ENCODE measurements at places on chromosomes 11 and 22.
A peak's percentile ranks its signal among the peaks of the same experiment; 100 is the strongest.

- DNase-seq = no peak
Measured at GRCh38 chr11:86951706-86952105, 3.5 kb downstream of the FZD4 start.

DNA sequence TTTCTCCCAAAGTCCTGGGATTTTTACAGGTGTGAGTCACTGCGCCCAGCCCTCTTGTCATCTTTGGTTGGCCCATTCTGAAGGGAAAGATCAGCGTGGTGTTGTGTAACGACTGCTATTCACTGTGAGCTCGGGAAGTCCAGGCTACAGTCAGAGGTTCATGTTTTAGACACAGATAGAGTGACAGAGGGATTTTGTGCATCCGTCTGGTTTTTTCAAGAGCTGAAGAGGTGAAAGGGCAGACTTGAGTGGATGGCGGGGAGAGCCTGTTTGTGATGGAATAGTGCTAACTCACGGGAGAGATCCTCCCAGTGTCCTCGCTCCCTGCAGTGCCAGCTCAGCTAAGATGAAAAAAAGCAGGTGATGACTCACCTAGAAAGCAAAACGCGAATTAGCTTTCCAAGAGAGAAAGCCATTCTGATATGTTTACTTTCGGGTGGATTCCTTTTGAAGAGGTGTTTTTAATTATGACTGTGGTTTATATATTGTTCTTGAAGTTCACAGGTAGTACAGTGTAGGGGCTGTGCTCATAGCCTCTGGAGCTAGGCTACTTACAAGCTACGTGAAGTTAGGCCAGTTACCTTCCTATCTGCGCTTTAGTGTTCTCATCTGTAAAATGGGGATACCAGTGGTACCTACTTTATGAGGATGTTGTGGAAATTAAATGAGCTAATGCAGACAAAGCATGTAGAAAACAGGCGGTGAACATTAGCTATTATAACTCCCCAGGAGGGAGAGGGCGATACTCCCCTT lies 67.2 kb downstream of the C11orf91 start:
- no peak for DNase-seq

- DNase-seq = no peak
Measured at GRCh38 chr22:21606775-21607174, 23.0 kb downstream of the YDJC start.

- peak; percentile 55 for DNase-seq
Measured at GRCh38 chr22:40216041-40216756, 38.5 kb downstream of the TNRC6B start.

GRCh38 chr11:92558323-92558722 lies 333.7 kb downstream of the FAT3 start:
- DNase-seq = no peak

DNA sequence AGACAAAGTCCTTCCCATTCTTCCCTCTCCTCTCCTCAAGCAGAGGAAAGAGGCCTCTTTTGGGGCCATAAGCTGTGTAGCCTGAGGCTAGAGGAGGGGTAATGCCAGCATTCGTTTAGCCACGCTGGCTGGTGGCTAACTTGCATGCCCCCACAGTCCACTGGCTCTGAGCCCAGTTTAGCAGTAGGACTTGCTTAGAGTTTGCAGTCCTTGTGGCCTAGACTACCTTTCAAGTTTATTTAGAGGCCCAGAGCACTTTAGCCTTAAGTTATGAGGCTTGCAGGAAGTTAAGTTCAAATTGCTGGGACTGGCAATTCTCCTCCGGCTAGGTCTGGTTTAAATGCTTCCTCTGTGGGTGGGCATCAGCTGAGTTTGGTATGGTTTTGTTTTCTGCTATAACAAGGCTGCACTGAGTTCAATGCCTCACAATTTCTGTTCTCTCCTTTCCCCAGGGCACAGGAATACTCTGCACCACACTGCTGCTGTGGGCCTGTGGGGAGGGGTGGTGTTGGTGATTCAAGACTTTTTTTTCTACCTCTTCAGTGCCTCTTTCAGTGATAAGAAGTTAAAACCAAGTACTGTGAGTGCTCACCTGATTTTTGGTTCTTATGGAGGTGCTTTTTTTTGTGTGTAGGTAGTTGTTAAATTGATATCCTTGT lies 281.0 kb upstream of the C11orf87 start:
- DNase-seq = no peak

GRCh38 chr11:65611758-65612603 lies 2.0 kb downstream of the MAP3K11 start:
- no peak for DNase-seq

DNA sequence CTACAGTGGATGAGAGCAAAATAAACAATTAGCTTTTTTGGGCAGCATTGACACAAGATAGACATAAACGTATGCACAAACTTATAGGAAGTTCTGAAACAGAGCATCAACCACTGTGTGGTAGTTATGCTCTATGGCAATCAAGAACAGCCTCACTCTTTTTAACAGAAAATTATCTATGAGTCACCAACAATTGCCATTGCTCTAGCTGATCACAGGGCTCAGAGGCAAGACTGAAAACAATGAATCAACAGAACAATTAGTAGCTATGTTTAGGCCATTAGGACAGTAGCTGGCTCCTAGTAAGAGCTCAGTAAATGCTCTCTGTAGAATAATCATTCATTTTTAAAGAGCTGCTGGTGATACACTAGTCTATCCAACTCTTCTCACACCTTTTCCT lies 34.9 kb upstream of the PICALM start:
- no peak for DNase-seq

- no peak for DNase-seq
Measured at GRCh38 chr11:44674809-44675208, 52.0 kb upstream of the TSPAN18 start.

DNA sequence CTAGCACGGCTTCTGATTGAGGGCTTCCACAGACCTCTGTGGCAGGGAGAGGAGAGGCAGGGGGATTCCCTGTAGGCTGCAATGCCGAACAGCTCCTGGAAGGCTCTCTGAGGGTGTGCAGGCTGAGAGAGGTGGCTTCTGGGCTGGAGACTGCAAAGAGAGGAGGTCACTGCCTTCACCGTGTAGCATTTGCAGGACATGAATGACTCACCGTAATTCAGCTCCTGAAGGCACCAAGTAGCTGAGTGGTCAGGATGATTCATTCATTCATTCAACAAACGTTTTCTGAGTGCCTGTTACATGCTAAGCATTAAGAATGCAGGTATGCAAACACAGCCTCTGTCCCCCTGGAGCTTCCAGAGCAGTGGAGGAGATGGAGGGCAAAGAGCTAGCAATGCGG lies 18.0 kb upstream of the EIF3D start:
- no peak for DNase-seq

GRCh38 chr22:25485626-25486545 lies 78.6 kb upstream of the GRK3 start:
- DNase-seq = no peak

DNA sequence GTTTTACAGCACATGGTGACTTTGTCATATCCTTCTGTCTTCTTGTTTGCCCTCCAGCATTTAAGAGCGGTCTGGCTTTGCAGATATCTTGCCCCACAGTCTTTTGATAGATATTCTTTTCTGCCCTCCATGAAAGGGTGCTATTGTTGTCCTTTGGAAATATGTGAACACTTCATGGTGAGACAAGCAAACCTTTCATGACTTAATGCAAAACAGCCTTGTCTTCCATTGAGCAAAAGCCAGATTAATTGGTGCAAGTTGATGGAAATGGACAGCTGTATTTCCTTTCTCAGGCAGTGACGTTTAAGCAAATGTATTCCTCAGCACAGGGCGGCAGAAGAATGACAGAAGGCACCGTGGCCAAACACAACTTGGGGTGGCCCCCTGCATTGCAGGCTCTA lies 4.4 kb downstream of the DCPS start:
- DNase-seq = no peak

- DNase-seq = no peak
Measured at GRCh38 chr11:68504432-68505066, 44.0 kb downstream of the PPP6R3 start.

DNA sequence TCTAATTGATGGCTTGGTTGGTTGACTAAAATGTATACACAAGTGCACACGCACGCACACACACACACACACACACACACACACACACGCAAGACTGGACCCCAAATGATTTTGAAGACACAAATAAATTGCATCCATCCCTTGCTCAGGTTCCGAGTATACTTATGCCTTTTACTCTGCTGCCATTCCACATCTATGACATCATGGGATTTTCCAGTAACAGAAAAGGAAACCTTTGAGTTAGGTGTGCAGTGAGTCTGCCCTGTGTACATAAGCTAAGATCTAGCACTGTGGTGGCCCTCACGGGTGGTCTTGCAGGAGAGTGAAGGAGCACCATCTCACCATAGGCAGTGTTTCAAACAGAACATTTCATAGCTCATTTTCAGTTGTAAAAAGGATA lies 20.5 kb upstream of the LARGE1 start:
- no peak for DNase-seq

DNA sequence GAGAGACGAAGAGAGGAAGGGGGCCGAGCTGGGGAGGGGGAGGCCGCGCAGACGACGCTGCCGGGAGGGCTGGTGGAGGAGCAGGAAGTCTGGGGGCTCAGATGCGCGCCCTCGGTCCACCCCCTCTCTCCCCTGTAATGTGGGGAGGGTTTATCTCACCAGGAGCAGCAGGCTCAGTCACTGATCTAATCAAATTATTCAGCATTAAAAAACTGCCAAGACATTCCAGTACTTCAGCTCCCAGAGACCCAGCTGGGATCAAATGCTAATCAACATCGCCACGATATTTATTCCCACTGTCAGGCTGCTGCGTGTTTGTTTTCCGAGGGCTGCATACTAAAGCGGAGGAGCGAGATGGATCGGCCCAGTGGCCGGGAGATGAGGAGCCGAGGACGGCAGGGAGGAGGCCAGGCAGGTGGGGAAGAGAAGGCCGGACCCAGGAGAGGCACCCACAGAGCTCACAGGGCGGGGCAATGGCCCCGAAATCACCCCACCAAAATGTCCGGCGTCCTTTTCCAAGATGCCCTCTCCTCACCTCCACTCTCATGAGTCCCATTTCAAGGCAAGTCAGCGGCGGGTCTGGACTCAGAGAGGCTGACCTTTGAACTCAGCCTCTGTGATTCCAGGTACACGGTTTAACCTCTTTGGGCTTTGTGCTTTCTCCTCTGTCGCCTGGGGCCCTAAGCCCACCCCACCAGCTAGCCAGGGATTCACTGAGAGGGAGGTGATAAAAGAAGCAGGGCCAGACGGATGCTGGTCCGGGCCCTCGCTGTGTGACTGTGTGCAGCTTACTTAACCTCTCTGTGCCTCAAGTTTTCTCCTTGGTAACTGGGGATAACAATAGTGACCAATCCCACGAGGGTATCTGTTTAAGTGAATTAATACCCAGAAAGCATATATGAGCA lies 502.1 kb downstream of the MN1 start:
- no peak for DNase-seq

DNA sequence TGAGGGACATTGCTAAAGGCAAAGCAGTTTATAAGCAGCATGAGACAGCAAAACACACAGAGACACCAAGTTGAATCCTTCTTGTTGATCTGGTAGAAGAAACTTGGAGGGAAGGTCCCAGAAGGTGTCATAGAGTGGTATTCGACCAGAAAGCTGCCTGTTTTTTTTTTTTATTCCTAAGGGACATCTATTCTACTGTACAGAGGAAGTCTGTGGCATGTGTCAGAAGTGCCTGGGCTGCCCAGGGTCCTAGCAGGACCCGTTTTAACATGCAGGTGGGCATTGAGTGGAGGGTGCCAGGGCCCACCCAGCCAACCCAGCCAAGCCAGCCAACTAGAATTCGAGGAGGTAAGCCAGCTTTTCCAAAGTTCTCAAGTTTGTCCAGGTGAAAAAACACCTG lies 68.0 kb upstream of the ATXN10 start:
- DNase-seq = no peak

- DNase-seq = no peak
Measured at GRCh38 chr22:39580006-39580441, 9.5 kb downstream of the CACNA1I start.

- no peak for DNase-seq
Measured at GRCh38 chr11:114209904-114210303, 86.3 kb upstream of the NNMT start.

- DNase-seq = no peak
Measured at GRCh38 chr11:15849257-15849656, 507.1 kb downstream of the SOX6 start.

DNA sequence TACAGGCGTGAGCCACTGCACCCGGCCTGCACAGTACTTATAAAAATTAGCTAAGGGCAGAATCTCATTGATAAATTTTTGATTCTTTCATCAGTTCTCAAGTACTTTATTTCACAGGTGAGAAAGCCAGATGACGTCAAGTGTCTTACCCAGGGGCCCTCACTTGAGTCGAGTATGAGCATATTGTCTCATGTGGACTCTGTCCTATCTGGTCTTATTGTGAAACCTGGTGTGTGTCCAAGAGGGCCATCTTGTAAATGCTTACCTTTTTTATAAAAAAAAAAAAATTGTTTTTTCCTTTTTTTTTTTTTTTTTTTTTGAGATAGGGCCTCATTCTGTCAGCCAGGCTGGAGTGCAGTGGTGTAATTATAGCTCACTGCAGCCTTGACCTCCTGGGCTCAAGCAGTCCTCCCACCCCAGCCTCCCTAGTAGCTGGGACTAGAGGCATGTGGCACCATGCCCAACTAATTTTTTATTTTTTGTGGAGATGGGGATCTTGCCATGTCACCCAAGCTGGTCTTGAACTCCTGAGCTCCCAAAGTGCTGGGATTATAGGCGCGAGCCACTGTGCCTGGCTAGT lies 6.0 kb downstream of the ACO2 start:
- no peak for DNase-seq

GRCh38 chr22:23363683-23364082 lies 183.4 kb downstream of the BCR start:
- DNase-seq = no peak

GRCh38 chr11:113555071-113555619 lies 79.9 kb upstream of the DRD2 start:
- no peak for DNase-seq

- DNase-seq = no peak
Measured at GRCh38 chr11:76763573-76764346, 19.4 kb upstream of the TSKU start.

- DNase-seq = no peak
Measured at GRCh38 chr11:32809313-32809712, 14.9 kb upstream of the CCDC73 start.

DNA sequence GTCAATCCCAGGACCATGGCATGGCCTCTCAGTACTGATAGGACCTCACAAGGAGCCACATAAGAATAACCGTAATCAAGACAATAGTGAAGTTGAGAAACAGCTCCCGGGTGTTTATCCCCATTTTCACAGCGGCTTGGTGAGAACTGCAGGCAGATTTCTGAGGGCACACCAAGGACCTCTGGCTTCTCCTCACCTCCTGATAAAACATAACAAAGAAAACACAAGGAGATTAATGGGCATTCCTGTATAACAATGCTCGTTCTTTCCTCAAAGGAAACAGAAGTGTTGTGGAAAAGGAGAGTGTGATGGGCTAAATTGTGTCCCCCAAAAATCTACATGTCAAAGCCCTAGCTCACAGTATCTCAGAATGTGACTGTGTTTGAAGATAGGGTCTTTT lies 4.0 kb downstream of the SLN start:
- no peak for DNase-seq

GRCh38 chr11:66293777-66294625 lies 2.3 kb downstream of the TMEM151A start:
- no peak for DNase-seq

GRCh38 chr11:121688860-121689614 lies 236.3 kb upstream of the SORL1-AS1 start:
- DNase-seq = no peak
